ENCODE measurements at places on chromosomes 1 and 21.

GRCh38 chr1:171622152-171622462, at the start of gene MYOCOS:
TSS of gene MYOCOS (plus strand) at chr1:171622243. CDS start at chr1:171623884, 1,641 bp downstream.
- no peak for DNase-seq

GRCh38 chr1:98323906-98324358, 337.6 kb upstream of the SNX7 start:
- DNase-seq: no peak

DNA sequence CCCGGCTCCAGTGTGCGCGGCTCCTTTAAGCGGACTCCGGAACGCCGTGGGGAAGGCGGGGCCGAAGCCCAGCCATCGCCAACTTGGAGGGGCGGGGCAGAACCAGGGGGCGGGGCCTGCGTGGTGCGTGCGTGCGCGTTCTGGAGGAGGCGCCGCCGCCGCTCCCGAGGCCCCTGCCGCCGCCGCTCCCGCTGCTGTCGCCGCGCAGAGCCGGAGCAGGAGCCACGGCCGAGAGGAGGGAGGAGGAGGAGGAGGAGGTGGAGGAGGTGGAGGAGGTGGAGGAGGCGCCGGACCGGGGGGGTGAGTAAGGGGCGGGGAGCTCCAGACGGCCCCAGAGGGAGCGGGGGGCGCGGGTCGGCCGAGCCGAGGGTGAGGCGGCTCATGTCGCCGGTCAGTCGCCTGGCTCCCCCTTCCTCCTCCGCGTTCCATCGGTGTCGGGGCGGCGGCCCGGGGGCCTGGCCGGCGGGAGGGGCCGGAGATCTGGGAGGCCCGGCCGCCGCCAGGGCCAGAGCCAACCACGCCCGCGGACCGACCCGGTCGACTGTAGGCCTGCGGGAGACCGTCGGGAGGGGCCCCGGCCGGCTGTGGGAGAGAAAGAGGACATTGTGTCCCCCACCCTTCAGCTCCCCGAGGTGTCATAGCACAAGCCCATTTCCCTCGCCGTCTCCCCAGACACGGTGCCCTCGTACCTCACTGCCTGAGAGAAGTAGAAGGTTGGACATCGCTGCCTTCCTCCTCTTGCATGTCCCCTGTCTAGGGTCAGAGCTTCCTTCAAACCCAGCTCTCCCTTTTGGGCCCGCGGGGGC, at the start of gene RAP1A:
TSS of gene RAP1A (plus strand) at position 155 of the 806 bp plus-strand sequence. CDS start 71,572 bp downstream, outside the sequence.
- DNase-seq: peak; percentile 89

DNA sequence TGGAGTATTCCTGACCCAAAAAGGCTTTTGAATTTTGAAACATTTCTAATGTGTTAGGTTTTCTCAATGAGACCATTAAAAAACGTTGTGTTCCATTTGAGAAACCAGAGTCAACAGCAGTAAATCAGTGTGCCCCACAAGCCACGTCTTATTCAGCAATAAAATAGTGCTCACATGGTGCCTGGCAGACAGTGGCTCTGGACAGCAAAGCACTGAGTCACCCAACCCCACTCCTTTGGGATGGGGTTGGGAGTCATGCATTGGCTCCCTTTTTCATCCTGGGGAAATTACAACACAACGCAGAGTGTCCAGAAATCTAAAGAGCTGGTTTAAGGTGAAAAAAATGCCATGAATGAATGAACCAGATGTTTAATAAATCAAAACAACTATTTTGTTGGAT, 46.5 kb downstream of the KCNJ15 start:
- DNase-seq: no peak

- no peak for DNase-seq
Observed at GRCh38 chr21:32093646-32094462, 185.0 kb downstream of the MIS18A start.

DNA sequence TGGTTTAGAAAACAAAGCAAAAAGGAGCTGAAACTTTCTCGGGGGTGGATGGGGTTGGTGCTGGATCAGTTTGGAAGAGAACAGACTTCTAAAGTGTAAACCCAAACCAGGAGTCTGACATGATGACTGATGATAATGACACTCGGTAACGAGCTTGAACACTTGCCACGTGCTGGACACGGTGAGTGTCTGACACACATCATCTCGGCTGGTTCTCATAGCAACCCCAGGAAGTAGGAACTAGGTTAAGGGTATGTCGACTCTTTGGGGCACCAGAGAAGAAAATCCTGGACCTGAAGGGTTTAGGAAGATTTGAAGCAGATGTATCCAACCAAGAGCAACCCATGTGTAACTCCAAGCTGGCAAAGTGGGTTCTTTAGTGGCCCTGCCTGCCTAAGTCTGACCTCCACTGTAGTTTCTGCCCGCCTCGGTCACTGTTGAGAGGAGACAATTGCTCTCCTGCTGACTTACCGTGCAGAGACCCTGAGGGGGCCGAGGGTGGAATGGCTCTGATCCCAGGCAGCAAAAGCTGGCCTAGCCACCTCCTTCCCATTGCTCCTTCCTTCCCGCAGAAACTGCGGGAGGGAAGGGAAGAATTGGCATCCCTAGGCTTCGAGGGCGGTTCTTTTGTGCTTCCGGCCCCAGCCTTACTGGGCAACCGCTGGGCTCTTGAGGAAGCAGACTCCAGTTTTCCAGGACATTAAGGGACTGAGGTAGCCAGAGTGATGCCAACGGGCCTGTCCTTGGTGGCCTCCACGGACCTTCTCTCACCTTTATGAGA, 156.0 kb downstream of the TOMM20 start:
- DNase-seq: no peak

DNA sequence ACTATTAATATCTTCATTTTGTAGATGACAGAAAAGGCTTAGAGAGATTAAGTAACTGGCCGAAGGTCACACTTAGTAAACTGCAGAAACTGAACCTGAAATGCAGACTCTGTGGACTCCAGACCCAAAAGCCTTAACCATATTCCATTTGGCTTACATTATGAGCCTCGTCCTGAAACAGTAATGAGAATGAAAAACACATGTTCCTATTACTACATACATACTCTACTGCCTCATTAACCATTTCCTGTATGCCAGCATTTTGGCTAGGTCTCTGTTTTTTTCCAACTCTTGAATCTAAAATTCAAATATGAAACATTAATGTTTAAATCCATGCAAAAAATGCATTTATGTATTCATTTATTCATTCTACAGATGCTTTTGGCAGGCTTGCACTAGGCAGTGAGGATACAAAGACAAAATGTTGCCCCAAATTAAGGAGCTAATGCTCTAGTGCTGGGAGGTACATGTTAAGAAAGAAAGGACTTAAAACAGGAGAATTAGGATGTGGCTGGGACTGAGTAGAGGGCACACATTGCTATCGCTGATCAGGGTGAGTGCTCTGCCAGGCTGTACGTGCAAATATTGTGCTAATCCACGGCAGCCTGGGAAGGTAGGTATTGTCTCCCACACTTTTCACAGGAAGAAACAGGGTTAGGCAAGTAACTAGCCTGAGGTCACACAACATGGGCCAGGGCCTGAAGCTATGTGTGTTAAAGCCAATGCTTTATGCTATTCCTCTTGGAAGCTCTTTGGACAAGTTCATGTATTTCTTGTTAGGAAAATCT, 14.0 kb downstream of the DEGS1 start:
- no peak for DNase-seq

DNA sequence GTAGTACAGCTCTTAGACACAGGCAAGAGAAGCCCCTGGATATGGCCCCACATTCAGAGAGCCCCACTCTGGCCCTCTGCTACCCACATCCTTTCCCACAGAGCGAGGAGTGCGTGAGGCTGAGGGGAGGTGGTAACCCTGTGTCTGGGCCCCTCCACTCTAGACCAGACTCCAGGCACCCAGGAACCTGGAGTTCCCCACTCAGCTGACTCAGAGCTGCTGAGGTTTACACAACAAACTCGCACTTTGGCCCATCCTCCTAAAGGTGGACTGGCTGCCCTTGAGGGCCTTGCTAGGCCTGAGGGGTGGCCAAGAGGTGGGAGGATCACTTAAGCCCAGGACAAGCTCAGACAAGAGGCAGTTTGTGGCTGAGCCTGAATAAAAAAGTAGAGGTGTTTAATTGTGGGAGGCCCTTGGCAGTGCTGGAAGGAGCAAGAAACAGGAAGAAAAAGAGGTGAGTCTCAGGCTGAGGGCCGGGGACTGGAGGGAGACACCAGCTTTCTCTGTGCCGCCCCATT, 10.7 kb downstream of the MR1 start:
- DNase-seq: no peak

DNA sequence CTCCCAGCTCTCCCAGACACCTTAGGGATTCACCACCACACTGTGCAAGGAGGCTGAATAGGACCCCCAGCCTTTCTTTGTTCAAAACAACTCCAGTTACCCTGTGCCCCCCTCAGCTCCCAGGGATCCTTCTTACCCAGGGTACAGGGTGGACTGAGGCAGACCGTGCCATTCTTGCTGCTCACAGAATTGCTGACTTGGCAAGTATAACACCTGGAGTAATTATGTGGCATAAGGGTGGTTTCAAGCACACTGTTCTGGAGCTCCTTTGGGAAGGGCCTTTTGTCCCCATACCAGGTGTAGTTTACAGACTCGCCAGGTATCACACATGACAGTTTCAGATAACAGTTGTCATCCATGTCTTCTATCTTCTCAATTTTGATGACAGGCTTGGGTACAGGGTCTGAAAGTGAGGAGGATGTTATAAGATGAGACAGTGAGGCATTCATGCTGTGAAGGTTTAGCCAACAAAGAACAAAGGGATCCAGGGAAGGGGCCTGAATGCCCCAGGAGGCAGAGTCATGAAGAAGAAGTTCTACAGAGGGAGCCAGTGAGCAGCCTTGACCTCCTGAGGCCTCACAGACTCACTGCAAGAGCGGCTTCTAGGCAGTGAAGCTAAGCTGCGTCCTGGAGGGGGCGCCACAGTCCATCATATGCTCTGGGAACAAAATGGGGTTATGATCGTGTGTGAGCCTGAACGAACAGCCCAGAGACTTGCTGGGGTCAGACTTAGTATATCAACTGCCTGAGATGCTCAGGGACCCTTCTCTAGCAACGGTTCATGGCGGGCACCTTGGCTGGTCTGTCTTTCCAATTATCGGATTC, 30.3 kb downstream of the CD48 start:
- DNase-seq: peak; percentile 10

DNA sequence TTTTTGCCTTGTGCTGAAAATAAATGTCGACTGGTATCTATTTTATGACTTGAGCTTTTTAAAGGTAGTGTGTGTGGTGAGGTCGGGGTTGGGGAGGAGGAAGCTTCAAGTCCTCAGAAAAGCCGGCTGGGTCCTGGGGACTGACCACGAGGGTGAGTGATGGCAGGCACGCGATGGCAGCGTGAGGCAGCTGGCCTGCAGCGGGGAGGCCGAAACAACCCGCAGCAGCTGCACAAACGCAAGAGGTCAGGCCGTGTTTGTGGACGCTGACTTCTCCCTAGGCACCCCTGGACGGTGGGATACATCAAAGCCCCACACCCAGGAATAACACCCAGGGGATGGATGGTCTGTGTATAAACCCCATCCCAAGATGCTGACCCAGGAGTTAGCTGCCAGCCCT, 51.4 kb downstream of the ZBTB18 start:
- DNase-seq: no peak

- no peak for DNase-seq
Observed at GRCh38 chr1:85344256-85344694, 67.8 kb upstream of the BCL10 start.

DNA sequence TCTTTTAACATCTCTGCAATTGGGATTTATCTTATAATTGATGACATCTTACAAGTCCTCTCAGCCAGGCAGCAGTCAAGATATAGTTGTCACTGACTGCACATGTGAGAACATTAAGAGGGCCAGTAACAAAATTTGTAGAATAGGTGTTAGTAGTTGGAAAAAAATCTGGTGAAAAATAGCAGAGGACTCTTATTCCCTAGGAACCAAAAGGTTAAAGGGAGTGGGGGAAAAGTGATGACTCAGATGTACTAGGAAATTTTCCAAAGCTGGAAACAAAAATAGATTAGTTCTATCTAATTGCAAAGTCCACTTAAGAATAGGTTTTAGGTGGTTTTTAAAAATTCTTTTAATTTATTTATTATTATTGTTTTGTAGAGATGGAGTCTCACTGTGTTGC, 3.6 kb downstream of the NUP210L start:
- DNase-seq: no peak

- no peak for DNase-seq
Observed at GRCh38 chr1:35324486-35324885, 56.0 kb downstream of the ZMYM4 start.

GRCh38 chr1:6898974-6899539, 113.8 kb downstream of the CAMTA1 start:
- DNase-seq: no peak

GRCh38 chr21:37710546-37711285, 205.5 kb downstream of the KCNJ6 start:
- DNase-seq: peak; percentile 67

DNA sequence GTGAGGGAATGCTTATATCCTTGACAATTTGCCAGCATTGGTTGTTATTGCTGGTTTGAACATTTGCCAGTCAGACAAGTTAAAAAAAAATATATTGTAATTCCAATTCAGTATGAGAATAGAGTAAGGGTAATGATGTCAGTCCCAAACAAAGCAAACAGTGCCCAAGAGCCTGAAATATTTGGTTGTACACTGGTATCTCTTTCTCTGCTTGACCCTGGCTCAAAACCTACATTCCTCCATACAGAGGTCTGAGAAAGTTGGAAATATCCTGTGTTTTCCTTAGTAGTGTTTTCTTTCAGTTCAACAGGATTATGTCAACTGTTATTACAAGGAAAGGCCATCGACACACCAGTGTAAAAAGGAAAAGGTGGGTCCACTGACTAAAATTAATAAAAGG, 145.6 kb downstream of the MRPL39 start:
- no peak for DNase-seq

All from left kidney (tissue), 8 donors.